GM12878 (cell line): ENCODE measurements at places on chromosomes 6 and 20.

DNA sequence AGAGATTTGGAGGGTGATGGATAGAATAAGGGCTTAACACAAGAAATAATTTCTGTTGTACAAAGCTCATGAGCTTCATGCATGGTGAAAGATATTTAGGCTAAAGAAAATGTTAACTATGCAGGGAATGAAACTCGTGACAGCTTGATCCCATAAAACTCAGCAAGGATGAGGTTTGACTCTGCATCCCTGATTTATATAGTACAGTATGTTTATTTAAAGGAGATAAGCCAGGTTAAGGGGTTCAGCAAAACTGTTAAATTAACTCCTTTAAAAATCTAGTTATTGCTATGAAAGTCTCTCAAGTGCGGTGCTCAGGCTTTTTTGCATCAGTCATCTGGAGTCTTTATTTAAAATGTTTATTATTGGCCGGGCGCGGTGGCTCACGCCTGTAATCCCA lies 326.4 kb downstream of the LAMA2 start:
- H3K27ac ChIP-seq = no peak overlapping the region
- no peak for DNase-seq
- no peak overlapping the region for H3K4me3 ChIP-seq
- H3K36me3 ChIP-seq = no peaks in the 10 kb centered on the region

DNA sequence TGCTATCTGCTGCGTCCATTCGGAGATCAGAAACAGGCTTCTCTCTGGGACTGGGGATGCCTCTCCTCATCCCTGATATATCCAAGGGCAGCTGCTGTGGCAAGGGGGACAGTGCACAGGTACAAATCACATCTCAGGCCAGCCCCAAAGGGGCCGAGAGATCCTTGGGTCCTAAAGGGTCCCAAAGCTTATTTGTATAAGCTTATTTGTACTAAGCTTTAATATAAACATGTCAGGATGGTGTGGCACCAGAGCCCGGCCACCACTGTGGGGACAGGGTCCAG lies 45.3 kb downstream of the FGD2 start:
- no peaks in the 10 kb centered on the region for H3K27me3 ChIP-seq
- no peak overlapping the region; the same call in 1 of the 2 replicates for H3K4me3 ChIP-seq
- peaks cover 40% of the 10 kb centered on the region for H3K4me1 ChIP-seq
- peak overlapping the region; percentile 19 for H3K27ac ChIP-seq
- no peak for DNase-seq

DNA sequence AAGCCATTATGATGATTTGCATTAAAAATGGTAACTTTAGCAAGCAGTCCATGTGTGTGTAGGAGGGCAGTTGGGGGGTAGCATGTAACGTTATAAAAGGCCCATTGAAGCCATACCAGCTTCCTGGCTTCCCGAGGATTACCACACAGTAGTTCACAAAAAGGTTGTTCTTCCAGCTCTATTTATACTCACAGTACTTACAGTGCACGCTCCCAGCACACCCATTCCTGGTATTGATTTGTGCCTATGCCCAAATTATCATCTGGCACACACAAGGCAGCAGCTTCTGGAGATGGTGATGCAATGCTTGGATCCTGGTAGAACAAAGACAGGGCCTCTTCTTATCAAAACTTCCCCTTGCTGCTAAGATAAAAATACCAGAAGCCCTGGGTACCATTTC lies 436.8 kb downstream of the HAO1 start:
- no peaks in the 10 kb centered on the region for H3K27me3 ChIP-seq
- H3K27ac ChIP-seq = no peak overlapping the region
- H3K36me3 ChIP-seq = no peaks in the 10 kb centered on the region
- H3K4me3 ChIP-seq = no peak overlapping the region
- no peak for DNase-seq

GRCh38 chr6:81865712-81866111 lies 113.2 kb upstream of the TENT5A start:
- no peaks in the 10 kb centered on the region for H3K27me3 ChIP-seq
- no peaks in the 10 kb centered on the region for H3K36me3 ChIP-seq
- no peak overlapping the region for H3K4me3 ChIP-seq
- DNase-seq = no peak
- H3K27ac ChIP-seq = no peak overlapping the region

DNA sequence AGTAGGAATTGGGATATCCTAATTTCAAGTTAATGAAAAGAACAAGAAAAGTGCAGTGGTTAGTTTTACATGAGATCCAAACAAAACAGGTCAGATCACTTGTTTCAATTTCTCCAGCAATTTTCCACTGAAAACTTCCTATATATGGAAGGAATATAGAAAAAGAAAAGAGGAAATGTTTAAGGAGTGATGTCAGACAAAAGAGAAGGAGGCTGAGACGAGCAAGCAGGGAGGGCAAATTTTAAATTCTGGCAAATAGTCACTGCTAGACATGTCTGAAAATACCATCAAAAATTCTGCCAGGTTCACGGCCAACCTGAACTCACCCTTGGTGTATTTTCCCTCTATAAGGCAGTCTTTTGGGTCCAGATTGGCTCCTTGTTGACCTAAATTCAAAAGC lies 9.5 kb upstream of the NUP153 start:
- H3K4me1 ChIP-seq = peaks cover 5% of the 10 kb centered on the region; the same call in 1 of the 2 replicates
- H3K27me3 ChIP-seq = no peaks in the 10 kb centered on the region
- no peak overlapping the region for H3K27ac ChIP-seq
- no peaks in the 10 kb centered on the region for H3K36me3 ChIP-seq
- no peak overlapping the region for H3K4me3 ChIP-seq

GRCh38 chr6:144150710-144151657 lies 667 bp downstream of the STX11 start:
- H3K27ac ChIP-seq = peak overlapping the region; percentile 98
- no peaks in the 10 kb centered on the region for H3K36me3 ChIP-seq
- no peaks in the 10 kb centered on the region for H3K27me3 ChIP-seq
- DNase-seq = peak; percentile 88
- peaks cover 23% of the 10 kb centered on the region for H3K4me1 ChIP-seq

- no peaks in the 10 kb centered on the region for H3K36me3 ChIP-seq
- H3K27me3 ChIP-seq = no peaks in the 10 kb centered on the region
- no peak overlapping the region for H3K4me3 ChIP-seq
- DNase-seq = no peak
- no peak overlapping the region for H3K27ac ChIP-seq
- H3K4me1 ChIP-seq = no peaks in the 10 kb centered on the region
These were observed 18.2 kb upstream of the SASH1 start for GRCh38 chr6:148324297-148324985.

- no peak for DNase-seq
- H3K4me1 ChIP-seq = peaks cover 40% of the 10 kb centered on the region
- H3K36me3 ChIP-seq = peaks cover 9% of the 10 kb centered on the region
- peak overlapping the region; percentile 86 for H3K27ac ChIP-seq
These were observed 61.1 kb downstream of the NFATC2 start for GRCh38 chr20:51481341-51481914.

GRCh38 chr6:117525607-117526006 lies 43.1 kb downstream of the DCBLD1 start:
- no peak overlapping the region for H3K4me3 ChIP-seq
- no peaks in the 10 kb centered on the region for H3K4me1 ChIP-seq
- no peak for DNase-seq

DNA sequence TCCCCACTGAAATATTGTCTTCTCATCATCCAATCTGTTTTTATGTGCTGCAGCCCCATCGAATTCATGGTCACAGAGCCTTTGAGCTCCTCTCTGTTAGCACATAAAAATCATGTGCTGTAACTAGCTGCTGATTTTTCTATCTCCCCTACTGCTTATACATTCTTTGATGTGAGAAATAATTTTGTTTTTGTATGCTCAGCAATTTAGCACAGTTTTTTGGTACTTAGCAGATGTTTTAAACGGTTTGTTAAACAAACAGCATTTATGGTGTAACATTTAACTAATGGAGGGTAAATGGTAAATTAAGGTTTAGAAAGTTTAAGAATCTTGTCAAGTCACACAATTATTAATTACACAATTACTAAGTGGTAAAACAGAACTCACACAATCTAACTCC lies 131.8 kb upstream of the C6orf118 start:
- H3K36me3 ChIP-seq = no peaks in the 10 kb centered on the region
- H3K4me1 ChIP-seq = no peaks in the 10 kb centered on the region
- H3K27ac ChIP-seq = no peak overlapping the region
- no peaks in the 10 kb centered on the region for H3K27me3 ChIP-seq
- no peak overlapping the region for H3K4me3 ChIP-seq

- DNase-seq = no peak
These were observed 22.7 kb upstream of the HIVEP1 start for GRCh38 chr6:11989386-11989785.

- H3K36me3 ChIP-seq = peaks cover 3% of the 10 kb centered on the region
- no peak overlapping the region for H3K4me3 ChIP-seq
- H3K27ac ChIP-seq = no peak overlapping the region
- H3K27me3 ChIP-seq = no peaks in the 10 kb centered on the region
- H3K4me1 ChIP-seq = peaks cover 23% of the 10 kb centered on the region
These were observed 24.6 kb downstream of the SPATA2 start for GRCh38 chr20:49890471-49891361.

- DNase-seq = no peak
- no peaks in the 10 kb centered on the region for H3K36me3 ChIP-seq
- peaks cover 16% of the 10 kb centered on the region for H3K4me1 ChIP-seq
These were observed 31.8 kb upstream of the GMPR start for GRCh38 chr6:16206595-16207037.

DNA sequence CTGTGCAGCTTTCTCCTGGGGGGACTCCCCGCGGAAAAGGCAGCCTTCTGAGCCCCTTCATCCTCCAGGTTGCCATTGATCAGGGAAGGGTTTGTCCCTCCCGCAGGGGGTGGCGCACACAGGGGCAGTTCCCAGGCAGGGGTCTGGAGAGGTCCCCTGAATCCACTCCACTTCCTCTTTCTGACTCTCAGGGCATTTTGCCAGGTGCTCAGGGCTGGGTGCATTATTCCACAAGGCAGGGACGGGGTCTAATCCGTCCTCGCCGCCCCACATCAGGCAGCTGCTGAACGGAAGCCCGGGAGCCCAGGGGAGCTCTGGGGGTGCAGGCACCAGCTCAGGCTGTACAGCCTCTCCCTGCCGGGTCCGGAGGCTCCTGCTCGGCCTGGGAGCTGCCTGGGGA lies 180.9 kb downstream of the TTLL2 start:
- DNase-seq = no peak
- H3K4me1 ChIP-seq = no peaks in the 10 kb centered on the region
- H3K4me3 ChIP-seq = no peak overlapping the region
- no peak overlapping the region for H3K27ac ChIP-seq

DNA sequence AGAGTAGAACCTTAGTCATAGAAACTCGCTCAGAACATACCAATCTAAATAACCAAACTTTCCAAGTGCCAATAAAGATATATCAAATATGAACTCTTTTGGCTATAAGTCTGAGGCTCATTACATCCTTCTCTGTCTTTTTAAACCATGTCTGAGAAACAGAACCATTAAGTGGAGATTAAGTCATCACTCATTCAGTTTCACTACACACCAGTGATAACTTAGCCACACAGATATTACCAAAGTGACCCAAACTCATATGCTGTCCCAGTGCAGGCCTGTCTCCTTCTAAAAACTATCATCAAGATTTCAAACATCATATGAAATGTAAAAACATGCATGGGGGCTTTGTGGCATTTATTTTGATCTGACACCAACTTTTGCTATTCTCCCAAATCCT lies 12.0 kb downstream of the GCLC start:
- no peak overlapping the region for H3K27ac ChIP-seq
- DNase-seq = no peak
- peaks cover 10% of the 10 kb centered on the region for H3K4me1 ChIP-seq
- no peaks in the 10 kb centered on the region for H3K36me3 ChIP-seq

- no peak for DNase-seq
- H3K4me3 ChIP-seq = no peak overlapping the region
- H3K27me3 ChIP-seq = peaks cover 2% of the 10 kb centered on the region
- no peaks in the 10 kb centered on the region for H3K36me3 ChIP-seq
- no peak overlapping the region for H3K27ac ChIP-seq
These were observed 11.8 kb downstream of the ENPP1 start for GRCh38 chr6:131819572-131820124.

- no peaks in the 10 kb centered on the region for H3K36me3 ChIP-seq
- DNase-seq = no peak
- H3K27me3 ChIP-seq = no peaks in the 10 kb centered on the region
- H3K4me1 ChIP-seq = no peaks in the 10 kb centered on the region
- H3K27ac ChIP-seq = no peak overlapping the region
These were observed 201.8 kb upstream of the THBS2 start for GRCh38 chr6:169455470-169455869.

DNA sequence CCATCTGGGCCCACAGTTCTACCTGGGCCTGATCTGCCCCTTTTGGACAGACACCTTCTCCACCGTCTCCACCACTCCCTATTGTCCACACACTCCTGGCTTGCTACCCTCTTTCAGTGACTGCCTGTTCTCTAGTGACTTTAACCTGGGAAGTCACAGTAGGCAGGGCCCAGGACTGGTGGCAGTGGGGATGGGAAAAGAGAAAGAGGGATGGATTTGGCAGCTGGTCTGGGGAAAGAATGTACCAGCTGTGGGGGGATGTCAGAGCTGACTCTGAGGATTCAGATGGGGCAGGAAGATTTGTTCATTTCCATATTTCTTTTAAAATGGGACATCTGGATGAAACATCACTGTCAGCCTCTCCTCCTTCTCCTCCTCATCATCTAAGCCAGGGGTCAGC lies 85.5 kb downstream of the SULF2 start:
- no peak for DNase-seq
- H3K27ac ChIP-seq = no peak overlapping the region
- H3K27me3 ChIP-seq = no peaks in the 10 kb centered on the region

- no peaks in the 10 kb centered on the region for H3K27me3 ChIP-seq
- H3K36me3 ChIP-seq = 0 out of 2 replicates have a peak, but pooled peaks cover 1% of the 10 kb centered on the region
- H3K4me1 ChIP-seq = peaks cover 3% of the 10 kb centered on the region; the same call in 1 of the 2 replicates
- no peak for DNase-seq
- no peak overlapping the region for H3K27ac ChIP-seq
These were observed 37.6 kb downstream of the BEND3 start for GRCh38 chr6:107077710-107078109.

DNA sequence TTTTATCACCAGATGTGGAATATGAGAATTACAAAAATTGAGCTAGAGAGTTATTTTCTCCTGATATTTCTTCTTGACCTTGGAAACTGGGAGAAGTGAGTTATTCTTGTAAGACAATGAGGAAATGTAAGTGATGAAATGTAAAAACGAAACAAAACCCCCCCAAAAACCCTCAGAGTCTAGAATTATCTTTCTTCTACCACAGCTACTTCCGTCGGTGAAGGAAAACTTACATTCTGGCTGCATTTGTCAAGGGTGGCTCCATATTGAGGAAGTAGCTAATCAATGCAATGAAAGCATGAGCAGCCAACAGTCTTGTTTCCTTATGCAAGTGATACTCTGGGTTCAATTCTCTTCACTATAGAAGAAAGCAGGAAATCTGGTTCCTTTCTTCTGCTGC lies 661.7 kb upstream of the CITED2 start:
- H3K4me3 ChIP-seq = no peak overlapping the region
- no peaks in the 10 kb centered on the region for H3K36me3 ChIP-seq
- DNase-seq = no peak
- no peaks in the 10 kb centered on the region for H3K4me1 ChIP-seq

- no peaks in the 10 kb centered on the region for H3K36me3 ChIP-seq
- no peak overlapping the region for H3K27ac ChIP-seq
- H3K27me3 ChIP-seq = no peaks in the 10 kb centered on the region
- no peak overlapping the region for H3K4me3 ChIP-seq
These were observed 109.7 kb downstream of the BCAS1 start for GRCh38 chr20:53960579-53961272.

GRCh38 chr6:149468179-149468578 lies 16.6 kb downstream of the ZC3H12D start:
- H3K4me1 ChIP-seq = peaks cover 85% of the 10 kb centered on the region
- DNase-seq = no peak
- H3K4me3 ChIP-seq = peak overlapping the region; percentile 60
- no peaks in the 10 kb centered on the region for H3K27me3 ChIP-seq
- H3K36me3 ChIP-seq = peaks cover 17% of the 10 kb centered on the region; the same call in 1 of the 2 replicates
